ENCODE measurements at places on chromosomes 1 and 21.

DNA sequence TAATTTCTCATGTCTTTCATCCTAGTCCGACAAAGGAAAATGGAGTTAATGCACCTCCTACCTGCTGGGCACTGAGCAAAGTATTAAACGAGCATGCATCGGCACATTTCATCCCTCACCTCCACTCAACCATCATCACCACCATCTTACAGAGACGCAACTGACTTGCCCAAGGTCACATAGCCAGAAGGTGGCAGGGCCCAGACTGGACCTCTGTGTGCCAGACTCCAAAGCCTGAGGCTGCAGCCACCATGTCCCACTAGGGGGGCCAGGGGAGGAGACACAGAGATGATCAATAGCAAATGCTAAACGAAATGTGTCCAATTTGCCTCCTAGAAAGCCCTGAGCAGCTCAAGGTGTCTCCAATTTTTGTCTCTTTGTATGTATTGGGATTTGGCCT is 163.7 kb upstream of the EDN2 start:
- DNase-seq, result no peak

GRCh38 chr1:181493166-181493565 is 9.8 kb downstream of the CACNA1E start:
- no peak for DNase-seq

- DNase-seq, result no peak
Observed at GRCh38 chr1:60867782-60868181, 214.6 kb upstream of the NFIA start.

- DNase-seq, result peak; percentile 34
Observed at GRCh38 chr1:213622365-213623063, 365.3 kb upstream of the PROX1 start.

GRCh38 chr1:36323636-36324352 is at the start of gene EVA1B:
Gene EVA1B, minus strand, starts transcription at chr1:36323645. Its CDS starts 608 bp downstream, at chr1:36323037.
- peak; percentile 87 for DNase-seq

DNA sequence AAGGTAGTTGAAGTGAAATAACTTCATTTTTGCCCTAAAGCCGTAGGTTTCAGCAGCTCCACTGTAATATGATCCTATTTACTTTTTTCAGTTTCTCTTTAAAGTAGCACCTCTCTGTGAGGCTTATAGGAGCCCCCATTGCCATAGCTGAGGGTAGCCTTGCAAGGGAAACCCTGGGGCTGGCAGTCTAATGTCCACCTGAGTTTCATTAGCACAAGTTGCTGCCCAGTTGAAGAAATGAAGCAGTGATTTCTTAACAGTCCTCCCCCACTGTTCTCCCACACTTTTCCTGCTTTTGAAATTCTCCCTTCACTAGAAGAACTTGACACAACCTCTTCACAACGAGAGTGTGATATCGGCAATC is 1.5 kb downstream of the HMCN1 start:
- DNase-seq, result no peak

DNA sequence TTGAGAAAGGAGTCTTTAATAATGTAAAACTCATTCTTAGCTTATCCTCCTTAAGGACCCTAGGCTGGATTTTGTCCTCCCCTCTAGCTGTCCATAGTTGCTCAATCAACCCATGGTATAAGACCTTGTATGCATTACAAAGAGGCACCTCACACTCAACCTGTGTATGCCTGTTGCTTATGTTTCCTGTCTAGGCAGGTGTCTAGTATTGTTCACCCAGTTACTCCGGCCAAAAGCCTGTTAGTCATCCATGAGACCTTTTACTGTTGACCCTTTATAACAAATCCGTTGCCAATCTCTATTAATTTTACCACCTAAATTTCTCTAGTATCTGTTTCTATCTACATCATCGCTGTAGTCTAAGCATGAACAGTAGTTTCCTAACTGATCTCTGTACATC is 3.7 kb downstream of the LYPLAL1 start:
- DNase-seq, result no peak

DNA sequence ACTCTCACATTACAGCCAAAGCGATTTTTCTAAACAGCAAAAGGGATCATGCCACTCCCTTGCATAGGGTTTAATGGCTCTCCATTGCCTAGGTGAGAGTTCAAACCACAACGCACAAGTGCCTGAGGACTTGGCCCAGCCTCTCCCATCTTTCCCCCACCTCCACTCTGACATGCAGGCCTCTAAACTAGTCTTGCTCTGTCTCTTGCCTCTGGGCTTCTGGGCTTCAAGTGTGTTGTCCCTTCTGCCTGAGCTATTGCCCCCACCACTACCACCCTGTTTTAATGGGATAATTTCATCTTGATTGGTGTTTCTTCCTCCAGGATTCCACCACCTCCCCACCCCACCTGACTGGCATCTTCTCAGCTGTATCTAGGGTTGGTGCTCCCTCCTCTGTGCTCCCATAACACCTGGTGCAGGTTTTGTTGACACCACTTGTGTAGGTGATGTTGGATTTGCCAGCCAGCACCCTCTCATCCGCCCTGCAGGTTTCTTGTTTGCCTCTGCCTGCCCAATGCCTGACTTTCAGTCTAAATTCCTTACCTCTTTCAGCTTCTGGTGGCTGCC is 2.7 kb upstream of the ZBTB21 start:
- DNase-seq, result no peak

DNA sequence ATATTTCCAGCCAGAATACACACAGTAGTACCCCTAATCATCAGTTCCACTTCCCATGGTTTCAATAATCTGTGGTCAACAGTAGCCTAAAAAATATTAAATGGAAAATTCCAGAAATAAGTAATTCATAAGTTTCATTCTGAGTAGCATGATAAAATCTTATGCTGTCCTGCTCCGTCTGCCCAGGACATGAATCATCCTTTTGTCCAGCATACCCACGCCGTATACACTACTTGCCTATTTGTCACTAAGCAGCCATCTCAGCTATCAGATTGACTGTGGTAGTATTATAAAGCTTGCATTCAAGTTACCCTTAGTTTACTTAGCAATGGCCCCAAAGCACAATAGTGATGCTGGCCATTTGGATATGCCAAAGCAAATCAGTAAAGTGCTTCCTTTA is 118.7 kb downstream of the SLC5A9 start:
- DNase-seq, result no peak

All from GM13976 (cell line).